Epithelial cell of umbilical artery (primary cell): ENCODE measurements at places on chromosomes 12 and 14. TPM values are rescaled to one million over a fixed set of nuclear protein-coding genes. Genes with fewer than 3 reads are reported as not detected.

The RFX4 gene
- total RNA-seq, result not detected in 2 replicates

The TTC6 gene
- total RNA-seq, result under 0.01 TPM in 1 of 2 replicates, not detected in the other

The SIX1 gene
- 0.46 and 0.97 TPM in 2 replicates for total RNA-seq

The SERPINA4 gene
- not detected in 2 replicates for total RNA-seq

The LRRK2 gene
- total RNA-seq, result 0.65 and 3.8 TPM in 2 replicates

The TSPAN8 gene
- total RNA-seq, result 5.8 and 9.1 TPM in 2 replicates

The KITLG gene
- total RNA-seq, result 20.1 and 44.2 TPM in 2 replicates

The FGF6 gene
- not detected in 2 replicates for total RNA-seq

The ADCK1 gene
- total RNA-seq, result 2.3 and 2.6 TPM in 2 replicates

The PAPOLA gene
- 103 and 122 TPM in 2 replicates for total RNA-seq

The FAM186B gene
- total RNA-seq, result 0.32 TPM in 1 of 2 replicates, not detected in the other

The SAMD15 gene
- 2.3 and 4.0 TPM in 2 replicates for total RNA-seq

The RITA1 gene
- 20.1 and 21.1 TPM in 2 replicates for total RNA-seq

The KRT72 gene
- total RNA-seq, result not detected in 2 replicates

The MYO1H gene
- not detected in 2 replicates for total RNA-seq

The KRT86 gene
- total RNA-seq, result 0.15 TPM in 1 of 2 replicates, not detected in the other

The NPC2 gene
- total RNA-seq, result 98.4 and 133 TPM in 2 replicates

The MRPL52 gene
- total RNA-seq, result 87.1 and 108 TPM in 2 replicates

The RNF212B gene
- total RNA-seq, result not detected in 2 replicates

The ASB2 gene
- total RNA-seq, result not detected in 2 replicates

The SDR9C7 gene
- total RNA-seq, result not detected in 2 replicates

The CCT2 gene
- total RNA-seq, result 380 and 434 TPM in 2 replicates

The NR1H4 gene
- not detected in 2 replicates for total RNA-seq

The SERPINA10 gene
- not detected in 2 replicates for total RNA-seq

The STAT6 gene
- 41.3 and 58.1 TPM in 2 replicates for total RNA-seq

The ETNK1 gene
- 26.6 and 42.1 TPM in 2 replicates for total RNA-seq

The HHIPL1 gene
- 2.6 and 4.4 TPM in 2 replicates for total RNA-seq

The OAS1 gene
- 15.3 and 164 TPM in 2 replicates for total RNA-seq

The RIPK3 gene
- 5.5 and 6.7 TPM in 2 replicates for total RNA-seq

The CD163L1 gene
- 5.8 and 13.8 TPM in 2 replicates for total RNA-seq

The CCDC196 gene
- total RNA-seq, result not detected in 2 replicates

The RNASE1 gene
- total RNA-seq, result 33.5 and 51.7 TPM in 2 replicates

The TMEM121 gene
- 10.3 and 18.8 TPM in 2 replicates for total RNA-seq

The APOF gene
- not detected in 2 replicates for total RNA-seq

The CMKLR1 gene
- not detected in 2 replicates for total RNA-seq

The AKAP3 gene
- total RNA-seq, result 0.97 and 1.1 TPM in 2 replicates

The NINJ2 gene
- total RNA-seq, result 0.65 TPM in 1 of 2 replicates, not detected in the other

The PAX9 gene
- total RNA-seq, result not detected in 2 replicates
